NK-92 treated with Interleukin-12 subunit alpha and Interleukin-12 subunit beta, amount 100 ng/mL, for 24 hours (cell line): ENCODE measurements at places on chromosomes 3 and 15.

DNA sequence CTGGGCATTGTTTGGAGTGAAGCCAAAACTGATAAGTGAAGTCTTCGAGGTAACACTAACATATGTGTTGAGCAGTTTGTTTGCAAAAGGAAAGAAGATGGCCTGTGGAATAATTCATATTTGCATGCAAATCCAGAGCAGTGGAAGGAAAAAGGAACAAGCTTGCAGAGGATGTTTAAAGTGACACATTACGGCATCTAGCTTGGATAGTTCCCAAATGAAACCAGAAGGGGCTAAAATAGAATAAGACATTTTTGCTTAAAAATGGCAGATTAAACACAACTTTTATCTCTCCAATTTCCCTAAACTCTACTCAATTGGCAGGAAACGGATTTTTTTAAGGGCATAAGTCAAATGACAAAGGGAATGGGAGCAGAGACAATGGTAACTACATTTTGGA, 25.4 kb upstream of the RYK start:
- no peak for DNase-seq

DNA sequence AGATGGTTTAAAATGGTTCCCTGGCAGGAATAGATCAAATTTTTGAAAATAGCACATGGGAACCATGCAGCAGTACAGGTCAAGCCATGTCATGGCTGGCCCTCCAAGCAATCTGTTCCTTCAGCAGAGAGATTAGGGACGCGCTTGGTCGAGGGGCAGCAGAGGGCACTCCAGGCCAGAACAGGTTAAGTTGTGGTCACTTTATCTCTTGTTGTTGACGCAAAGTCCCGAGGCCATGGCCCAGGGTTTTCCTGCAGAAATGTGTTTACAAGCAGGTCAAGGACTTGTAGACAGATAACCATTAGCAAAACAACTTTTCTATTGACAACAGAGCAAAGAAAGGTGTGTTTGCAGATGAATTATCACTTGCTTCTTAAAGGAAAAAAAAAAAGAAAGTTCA, 570.0 kb upstream of the NR2F2 start:
- no peak for DNase-seq

GRCh38 chr3:174409086-174409743, 449.9 kb upstream of the NAALADL2 start:
- DNase-seq: no peak

DNA sequence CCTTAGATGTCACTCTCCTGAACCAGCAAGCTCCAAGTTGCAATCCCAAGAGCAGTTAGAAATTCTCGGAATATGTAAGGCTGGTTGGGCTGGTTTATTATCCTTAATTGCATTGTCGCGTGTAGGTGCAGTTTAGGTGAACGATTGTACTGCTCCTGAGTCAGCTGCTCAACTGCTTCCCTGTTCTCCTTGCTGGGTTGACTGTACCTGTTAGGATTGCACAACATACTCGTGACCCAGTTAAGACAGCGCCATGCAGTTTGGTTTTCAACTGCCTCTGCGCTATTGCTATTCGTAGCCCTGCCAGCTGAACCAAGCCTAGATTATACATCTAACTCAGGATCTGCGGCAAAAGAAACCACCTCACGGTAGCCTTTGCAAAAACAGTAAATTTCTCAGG, 41.0 kb downstream of the BCL2L10 start:
- no peak for DNase-seq

DNA sequence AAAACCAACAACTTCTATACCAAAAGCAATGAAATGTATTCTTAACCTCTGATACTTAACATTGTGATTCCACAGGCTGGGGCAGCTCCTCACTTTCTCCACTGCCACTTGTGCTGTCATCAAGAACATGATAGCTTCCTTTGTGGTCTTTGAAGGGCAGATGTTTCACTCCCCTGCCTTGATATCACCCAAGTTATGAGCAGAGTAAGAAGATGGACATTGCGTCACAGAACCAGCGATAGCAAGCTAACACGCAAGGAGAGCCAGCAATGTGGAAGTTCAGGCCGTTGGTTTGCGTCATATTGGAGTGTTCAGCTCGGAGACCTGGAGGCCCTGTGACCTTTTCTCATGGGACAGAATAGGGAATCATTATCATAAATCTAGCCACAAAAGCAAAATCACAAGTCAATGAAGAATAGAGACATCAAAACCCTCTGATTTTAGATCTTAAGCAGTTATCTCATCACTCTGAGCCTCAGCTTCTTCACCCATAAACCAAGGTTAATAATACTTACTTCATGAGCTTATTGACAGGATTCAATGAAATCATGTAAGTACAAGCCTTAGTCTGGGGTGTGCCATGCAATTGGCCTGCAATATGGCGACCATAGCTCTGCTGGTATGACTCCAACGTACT, 183.8 kb upstream of the THBS1 start:
- DNase-seq: no peak

GRCh38 chr3:53226841-53227407, 28.9 kb downstream of the TKT start:
- DNase-seq: no peak

DNA sequence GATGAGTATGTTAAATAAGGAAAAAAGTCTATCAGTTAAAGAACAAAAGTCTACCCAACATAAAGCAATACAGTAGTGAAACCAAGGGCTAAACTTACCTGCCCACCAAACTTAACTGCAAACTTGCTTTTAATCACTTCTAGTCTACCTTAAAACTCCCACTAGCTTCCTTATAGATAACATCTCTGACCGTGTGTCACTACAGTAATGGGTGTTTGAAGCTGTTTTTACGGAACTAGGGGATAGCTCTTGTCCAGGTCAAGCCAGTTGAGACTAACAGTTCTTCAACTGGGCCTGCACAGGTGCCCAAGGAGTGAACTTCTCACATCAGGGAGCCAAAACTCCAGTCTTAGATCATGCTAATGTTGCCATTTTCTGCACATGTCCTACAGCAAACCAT, 132.3 kb downstream of the ZNF385D start:
- no peak for DNase-seq

- DNase-seq: no peak
Measured at GRCh38 chr3:56929809-56930615, 128.3 kb upstream of the ARHGEF3 start.

GRCh38 chr3:125110016-125110875, 54.4 kb upstream of the HEG1 start:
- peak; percentile 59 for DNase-seq

GRCh38 chr3:24646790-24647189, 152.1 kb upstream of the THRB start:
- no peak for DNase-seq

- no peak for DNase-seq
Measured at GRCh38 chr3:183285318-183285717, 32.3 kb downstream of the B3GNT5 start.

- no peak for DNase-seq
Measured at GRCh38 chr15:81271761-81272644, 51.9 kb downstream of the STARD5 start.

DNA sequence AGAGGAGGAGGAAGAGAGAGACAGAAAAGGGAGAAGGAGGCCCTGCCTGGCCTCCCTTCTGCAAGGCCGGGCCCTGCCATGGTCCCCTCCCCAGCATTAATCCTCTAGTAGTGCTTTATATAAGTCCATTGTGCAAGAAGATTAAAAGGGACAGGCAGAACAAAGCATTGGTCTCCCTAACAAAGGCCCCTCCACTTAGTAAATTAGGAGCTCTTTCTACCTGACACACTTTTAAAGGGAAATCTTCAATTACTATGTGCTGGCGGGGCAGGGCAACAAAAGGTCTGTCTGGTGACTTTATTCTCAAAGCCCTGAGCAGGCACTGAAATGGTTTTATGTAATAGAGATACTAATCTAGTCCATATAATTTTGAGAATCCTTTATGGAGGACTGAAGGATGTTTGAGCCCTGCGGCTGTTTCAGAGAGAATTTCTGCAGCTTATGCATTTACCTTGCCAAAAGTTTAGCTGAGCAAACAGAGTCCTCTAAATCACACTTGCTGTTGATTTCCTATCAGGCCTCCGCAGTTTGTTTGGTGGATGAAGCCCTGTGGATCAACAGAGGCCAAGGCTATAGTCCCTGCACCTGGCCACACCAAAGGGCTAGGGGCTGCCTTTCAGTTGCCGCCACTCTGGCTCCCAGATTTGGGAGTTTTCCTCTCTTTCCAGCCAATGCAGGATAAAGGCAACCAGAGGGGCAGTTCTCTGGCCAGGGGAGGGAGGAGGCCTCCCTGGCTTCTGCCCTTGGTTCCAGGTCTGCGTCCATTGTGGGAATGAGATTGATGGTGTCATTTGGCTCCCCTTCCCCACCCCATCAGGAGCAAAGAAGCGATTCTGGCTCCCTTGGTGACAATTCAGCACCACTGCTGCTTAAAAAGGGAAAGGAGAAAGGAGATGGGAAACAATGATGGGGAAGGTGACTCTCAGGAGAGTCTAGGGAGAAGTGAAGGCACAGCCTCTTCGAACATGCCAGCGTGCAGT, 148.0 kb downstream of the MEGF11 start:
- DNase-seq: no peak

GRCh38 chr3:177439694-177440269, 242.5 kb upstream of the TBL1XR1 start:
- DNase-seq: no peak

GRCh38 chr3:39407773-39408492, 1.4 kb downstream of the RPSA start:
- DNase-seq: no peak

GRCh38 chr3:182940266-182940808, 40.0 kb downstream of the DCUN1D1 start:
- DNase-seq: no peak

GRCh38 chr3:179801263-179801662, 148.4 kb downstream of the USP13 start:
- no peak for DNase-seq

DNA sequence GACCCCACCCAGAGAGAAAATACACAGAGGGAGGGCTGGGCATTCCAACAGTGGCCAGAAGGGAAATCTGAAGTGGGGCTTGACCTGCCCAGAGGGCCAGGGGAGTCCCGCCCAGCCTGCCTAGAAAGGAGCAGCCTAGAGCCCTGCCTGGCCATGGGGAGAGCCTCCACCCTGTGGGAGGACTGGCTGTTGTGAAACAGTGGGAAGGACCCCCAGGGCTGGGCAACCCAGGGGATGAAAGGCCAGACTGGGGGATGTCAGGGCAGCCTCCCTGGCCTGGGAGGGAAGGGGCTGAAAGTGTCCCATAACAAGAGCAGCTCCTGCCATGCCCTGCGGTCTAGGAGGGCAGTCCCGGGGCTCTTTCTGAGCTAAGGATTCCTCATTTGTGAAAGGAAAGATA, 69.0 kb downstream of the SLC12A8 start:
- no peak for DNase-seq

- DNase-seq: no peak
Measured at GRCh38 chr3:149610351-149611105, 47.3 kb downstream of the WWTR1 start.

- DNase-seq: no peak
Measured at GRCh38 chr15:93523481-93523880, 434.5 kb upstream of the RGMA start.

DNA sequence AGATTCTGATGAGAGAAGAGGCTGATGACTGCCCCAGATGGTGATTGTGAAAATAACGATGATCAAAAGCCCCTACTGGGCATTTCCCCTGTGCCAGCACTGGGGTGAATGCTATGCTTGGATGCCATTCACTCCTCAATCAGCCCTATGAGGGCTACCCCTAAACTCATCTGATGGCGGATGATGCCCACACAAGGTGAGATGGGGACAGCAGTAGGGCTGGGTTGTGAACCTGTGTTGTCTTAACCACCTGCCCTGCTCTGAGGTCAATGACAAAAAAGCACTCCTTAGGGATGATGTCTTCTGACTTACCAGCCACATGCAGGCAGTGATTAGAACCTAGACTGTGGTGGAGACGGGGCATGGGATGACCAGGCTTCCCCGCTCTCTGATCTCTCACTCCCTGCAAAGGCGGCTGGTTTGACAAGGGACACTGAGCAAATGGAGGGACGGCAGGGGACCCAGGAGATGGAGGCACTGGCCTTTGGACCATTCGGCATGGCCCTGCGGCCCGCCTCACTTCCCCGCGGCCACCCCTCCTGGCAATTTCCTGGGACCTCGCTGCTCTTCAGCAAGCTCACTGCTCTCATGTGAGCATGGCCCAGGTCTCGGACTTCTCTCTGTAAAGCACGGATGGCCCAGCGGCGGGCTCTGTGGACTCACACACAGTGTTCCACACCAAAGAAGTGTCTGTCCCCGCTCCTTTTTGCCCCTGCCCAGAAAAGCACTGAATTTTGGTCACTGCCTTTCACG, 251.4 kb upstream of the LYSMD4 start:
- no peak for DNase-seq

DNA sequence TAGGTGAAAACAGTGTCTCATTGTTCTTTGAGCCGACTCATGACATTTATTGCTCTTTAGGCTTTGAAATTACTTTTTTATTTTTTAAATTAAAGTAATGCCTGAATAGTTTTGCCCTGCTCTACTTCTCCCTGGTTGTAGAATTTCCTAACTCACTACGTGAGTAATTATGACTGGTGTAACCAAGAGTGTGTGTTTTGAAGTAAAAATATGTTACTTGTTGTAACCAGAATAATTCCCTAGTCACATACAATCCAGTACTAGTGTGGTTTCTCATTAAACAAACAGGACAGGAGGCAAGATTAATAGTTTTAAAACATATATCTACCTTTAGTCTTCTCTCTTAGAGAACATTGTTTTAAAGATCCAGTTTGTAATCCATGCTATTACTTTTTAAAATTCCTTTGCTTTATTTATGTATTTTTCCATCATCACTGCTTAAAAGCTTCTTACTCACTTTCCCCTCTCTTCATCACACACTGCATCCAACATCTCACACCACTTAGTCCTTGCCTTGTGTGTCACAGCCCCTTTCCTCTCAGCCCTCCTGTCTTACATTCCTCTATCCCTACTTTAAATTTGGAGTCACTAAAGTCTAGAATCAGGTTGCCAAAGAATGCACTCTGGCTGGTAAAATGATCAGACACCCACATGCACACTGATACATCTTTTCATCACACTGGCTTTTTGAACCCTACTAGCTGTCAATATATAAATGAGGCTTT, 219.7 kb downstream of the WNT5A start:
- DNase-seq: no peak

DNA sequence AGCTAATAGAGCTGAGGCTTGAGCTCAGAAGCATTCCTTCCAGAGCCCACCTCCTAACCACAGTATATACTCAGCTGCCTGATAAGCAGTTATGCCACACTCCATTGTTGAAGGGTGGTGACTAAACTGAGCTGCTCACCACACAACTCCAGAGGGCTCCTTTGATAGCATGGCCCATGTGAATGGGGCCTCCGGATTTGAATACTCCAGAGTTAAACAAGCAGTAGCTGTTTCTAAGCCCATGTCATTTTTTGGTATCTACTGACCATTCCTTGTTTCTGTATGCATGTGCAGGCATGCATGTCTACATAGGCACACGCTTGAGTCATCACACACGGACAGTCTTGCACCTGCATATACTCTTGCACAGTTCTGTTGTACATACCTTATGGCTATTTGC, 28.9 kb downstream of the IGSF10 start:
- DNase-seq: no peak

GRCh38 chr3:168341192-168341815, 245.6 kb upstream of the GOLIM4 start:
- no peak for DNase-seq

DNA sequence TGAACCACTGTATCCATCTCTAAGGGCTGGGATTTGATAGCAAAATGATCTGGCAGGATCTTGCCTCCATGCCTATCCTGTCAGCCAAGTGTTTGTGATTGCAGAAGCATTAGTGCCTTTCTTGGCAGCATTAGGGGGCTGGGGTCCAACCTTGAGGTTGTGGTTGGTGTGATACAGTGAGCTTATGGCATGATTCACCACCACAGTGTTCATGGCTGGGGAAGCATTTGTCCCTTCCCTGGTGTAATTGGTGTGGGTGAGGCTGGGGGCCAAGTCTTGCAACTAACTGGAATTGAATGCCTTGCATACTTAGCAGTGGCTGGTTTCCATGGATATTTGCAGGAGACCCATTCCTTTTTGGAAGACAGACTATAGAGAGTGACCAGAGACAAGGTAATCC, 271.0 kb upstream of the TBL1XR1 start:
- no peak for DNase-seq
